ENCODE measurements at places on chromosomes 6 and 20.
A peak's percentile ranks its signal among the peaks of the same experiment; 100 is the strongest.

- peak; percentile 56 for DNase-seq
These were observed 455.0 kb upstream of the SOX4 start for GRCh38 chr6:21138336-21139069.

GRCh38 chr20:47273591-47274235, 82.8 kb downstream of the ZMYND8 start:
- no peak for DNase-seq

- peak; percentile 71 for DNase-seq
These were observed 20.5 kb downstream of the GCLC start for GRCh38 chr6:53524455-53524815.

DNA sequence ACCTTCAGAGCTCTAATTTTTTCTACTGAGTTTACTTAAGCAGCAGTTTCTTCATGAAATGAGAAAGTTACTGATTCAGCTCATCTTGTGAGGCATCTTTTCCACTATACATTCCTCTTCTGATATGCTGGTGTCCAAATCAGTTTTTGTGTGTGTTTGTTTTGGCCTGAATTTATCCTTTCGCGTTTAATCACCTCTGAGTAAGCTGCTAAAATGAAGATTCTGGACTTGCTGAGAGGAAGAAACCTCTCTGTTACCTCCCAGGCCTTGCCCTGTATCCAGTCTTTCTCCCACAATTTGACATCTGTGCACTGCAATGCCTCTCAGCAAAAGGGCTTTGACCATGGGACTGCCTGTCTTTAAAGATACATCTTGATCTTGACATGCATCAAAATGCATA, 536.2 kb upstream of the NRSN1 start:
- no peak for DNase-seq

- peak; percentile 44 for DNase-seq
These were observed 2.9 kb downstream of the TFAP2C start for GRCh38 chr20:56631990-56632327.

DNA sequence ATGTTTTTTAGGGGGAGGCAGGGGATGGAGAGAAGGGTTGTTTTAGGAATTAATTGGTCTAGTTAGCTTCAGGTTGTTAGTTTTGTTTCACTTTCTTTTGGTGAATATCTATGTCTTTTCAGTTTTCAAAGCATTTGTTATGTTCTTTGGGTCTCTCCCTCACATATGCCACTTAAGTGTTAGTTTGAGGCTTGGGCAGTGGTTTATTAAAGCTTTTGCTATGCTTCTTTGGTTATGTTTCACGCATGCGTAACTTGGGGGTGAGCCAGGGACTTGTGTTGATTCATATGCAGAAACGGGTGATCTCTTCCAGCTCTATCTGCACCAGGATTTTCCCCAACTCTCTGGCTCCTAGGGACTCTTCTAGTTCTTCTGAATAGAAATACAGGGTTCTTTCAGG, 11.4 kb upstream of the MMS22L start:
- DNase-seq = peak; percentile 68

DNA sequence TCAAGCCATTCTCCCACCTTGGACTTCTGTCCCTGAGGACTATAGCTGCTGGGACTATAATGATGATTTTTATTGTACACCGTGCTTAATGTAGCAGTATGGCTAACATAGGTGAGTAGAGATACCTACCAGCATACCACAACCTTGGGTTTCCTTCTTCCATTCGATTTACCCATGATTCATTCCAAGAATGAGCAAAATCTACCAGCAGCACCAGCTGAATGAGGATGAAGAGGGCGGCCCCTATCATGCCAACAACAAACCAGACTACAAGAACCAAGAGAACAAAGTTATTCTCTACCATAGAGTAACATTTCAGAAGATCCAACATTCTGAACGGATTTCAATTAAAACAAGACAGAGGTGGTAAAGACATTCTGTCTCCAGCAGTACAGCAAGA, 12.1 kb downstream of the SERINC3 start:
- no peak for DNase-seq

DNA sequence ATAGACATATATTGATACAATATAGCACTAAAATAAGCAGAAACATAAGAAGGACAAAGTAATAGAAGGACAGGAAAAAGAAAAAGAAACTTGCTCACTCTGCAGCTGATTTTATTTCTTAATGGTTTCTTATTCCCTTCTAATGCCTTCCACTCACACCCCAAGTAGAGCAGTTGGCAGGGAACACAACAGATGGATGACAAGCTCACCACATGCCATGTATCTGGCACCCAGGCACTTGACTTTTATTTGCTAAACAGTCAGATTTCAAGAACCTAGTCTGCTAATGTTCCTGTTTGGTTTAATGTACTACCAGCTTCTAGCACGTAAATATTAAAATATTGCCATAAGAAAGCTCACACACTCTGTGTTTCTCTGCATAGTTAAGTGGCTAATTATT, 87.1 kb downstream of the COL19A1 start:
- DNase-seq = no peak

GRCh38 chr6:17091122-17091521, 10.7 kb upstream of the STMND1 start:
- no peak for DNase-seq

- no peak for DNase-seq
These were observed 1618.1 kb downstream of the GRIK2 start for GRCh38 chr6:103011605-103012004.

GRCh38 chr20:36199345-36200257, 36.7 kb upstream of the AAR2 start:
- peak; percentile 75 for DNase-seq

- peak; percentile 52 for DNase-seq
These were observed 75.8 kb downstream of the PREP start for GRCh38 chr6:105326833-105327770.

DNA sequence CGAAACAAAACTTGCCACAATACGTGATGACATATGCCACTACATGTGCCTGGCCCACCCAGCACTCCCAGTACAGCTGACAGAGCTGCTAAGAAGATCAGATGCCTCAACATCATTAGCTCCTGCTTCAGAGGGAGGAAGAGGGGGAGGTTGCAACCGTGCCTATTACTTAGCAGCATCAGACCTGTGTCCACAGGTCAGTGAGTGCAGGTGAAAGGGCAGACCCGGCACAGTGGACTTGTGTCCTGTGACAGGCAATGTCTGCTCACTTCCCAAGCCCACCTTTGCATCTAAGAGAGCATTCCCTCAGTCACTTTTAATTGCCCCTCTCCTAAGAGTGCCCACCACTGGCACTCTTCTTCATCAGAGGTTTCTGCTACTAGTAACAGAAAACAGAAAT, 9.4 kb upstream of the COL12A1 start:
- no peak for DNase-seq

DNA sequence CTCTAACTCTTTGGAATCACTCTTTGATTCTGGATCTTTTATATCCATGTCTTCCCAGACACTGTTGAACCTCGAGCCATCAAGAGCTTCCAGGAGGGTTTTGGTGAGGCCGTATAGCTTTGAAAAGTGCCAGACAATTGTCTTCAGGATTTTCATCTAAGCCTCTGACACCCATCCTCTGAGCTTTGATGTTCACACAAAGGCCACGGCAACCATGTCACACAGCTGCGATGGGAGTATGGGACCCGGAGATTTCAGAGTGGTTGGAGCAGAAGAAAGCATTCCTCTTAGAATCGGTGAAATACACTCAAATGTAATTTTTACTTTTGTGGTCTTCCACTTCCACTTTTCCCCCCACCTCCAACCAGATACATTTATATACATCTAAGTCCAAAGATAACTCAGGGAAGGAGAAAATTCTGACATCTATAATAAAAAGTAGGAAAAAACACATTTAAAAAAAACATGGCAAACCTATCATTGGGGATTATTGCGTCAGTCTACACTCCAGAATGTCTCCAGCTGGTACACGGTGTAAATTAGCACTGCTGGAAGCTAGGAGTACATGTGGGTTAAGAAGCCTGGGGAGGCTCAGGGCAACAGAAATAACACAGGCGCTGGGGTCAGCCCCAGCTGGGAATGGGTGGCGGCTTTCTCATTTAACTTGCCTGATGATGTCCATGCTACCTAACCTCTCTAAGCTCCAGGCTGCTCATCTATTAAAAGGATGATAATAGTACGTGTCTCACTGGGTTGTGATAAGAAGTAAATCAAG, 92.7 kb downstream of the LY86 start:
- peak; percentile 17 for DNase-seq

GRCh38 chr6:71488186-71488585, 199.6 kb downstream of the OGFRL1 start:
- no peak for DNase-seq

- DNase-seq = no peak
These were observed 982 bp downstream of the MMUT start for GRCh38 chr6:49462071-49462470.
